Activated naive CD8-positive, alpha-beta T cell treated with anti-CD3 and anti-CD28 coated beads for 36 hours (primary cell): ENCODE measurements at places on chromosomes 6 and 20. TPM values are rescaled to one million over a fixed set of nuclear protein-coding genes. Genes with fewer than 3 reads are reported as not detected.

DNA sequence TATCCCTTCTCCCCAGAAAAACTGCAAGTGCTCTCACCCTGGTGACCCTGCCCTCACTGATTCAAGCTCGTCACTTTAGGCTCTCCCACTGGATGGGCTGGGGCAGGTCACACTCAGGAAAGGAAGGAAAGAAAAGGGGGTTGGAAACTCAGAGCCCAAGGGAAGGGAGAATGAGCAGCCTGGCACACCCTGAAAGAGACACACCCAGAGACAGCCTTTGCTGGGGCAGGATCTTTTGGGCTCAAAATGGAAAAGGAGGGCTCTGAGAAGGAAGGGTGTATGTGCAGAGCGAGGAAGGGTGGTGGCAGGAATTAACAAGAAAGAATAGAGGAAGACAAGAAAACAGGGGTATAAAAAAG is 2.5 kb downstream of the PPP1R18 start:
- no peak for DNase-seq

- DNase-seq, result no peak
Observed at GRCh38 chr6:34696189-34696738, 303 bp downstream of the ILRUN start.

Gene ISM1
- total RNA-seq, result 3.4 TPM

GRCh38 chr20:44009679-44009992 is 95.0 kb downstream of the TOX2 start:
- no peak for DNase-seq

Gene WFDC12
- total RNA-seq, result not detected

Gene TRDN
- not detected for total RNA-seq

DNA sequence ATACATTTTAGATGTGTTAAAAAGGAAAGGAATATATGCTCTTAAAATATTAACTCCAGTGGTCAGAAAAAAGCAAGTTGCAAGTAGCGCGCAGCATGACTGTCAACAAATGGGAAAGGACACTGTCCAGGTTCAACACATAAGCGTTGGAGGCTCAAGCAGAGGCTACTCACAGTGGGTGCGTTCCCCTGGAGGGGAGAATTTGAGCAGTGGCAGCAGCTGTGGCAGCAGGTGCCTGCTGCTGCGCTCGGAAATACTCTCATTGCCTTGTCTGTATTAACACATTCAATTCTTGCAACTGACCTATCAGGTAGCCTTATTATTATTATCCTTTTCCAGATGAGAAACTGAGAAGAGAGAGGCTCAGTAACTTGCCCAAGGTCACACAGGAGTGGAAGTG is 21.9 kb upstream of the CCN6 start:
- DNase-seq, result no peak

Gene PI3
- total RNA-seq, result not detected

Gene B3GALT4
- total RNA-seq, result 1.8 TPM

- no peak for DNase-seq
Observed at GRCh38 chr6:101401171-101401570, 7.7 kb downstream of the GRIK2 start.

Gene SGK2
- total RNA-seq, result 0.18 TPM

- no peak for DNase-seq
Observed at GRCh38 chr20:36008461-36009035, 40.2 kb downstream of the CNBD2 start.

Gene TFAP2A
- 0.10 TPM for total RNA-seq

Gene CPNE5
- total RNA-seq, result 1.2 TPM

DNA sequence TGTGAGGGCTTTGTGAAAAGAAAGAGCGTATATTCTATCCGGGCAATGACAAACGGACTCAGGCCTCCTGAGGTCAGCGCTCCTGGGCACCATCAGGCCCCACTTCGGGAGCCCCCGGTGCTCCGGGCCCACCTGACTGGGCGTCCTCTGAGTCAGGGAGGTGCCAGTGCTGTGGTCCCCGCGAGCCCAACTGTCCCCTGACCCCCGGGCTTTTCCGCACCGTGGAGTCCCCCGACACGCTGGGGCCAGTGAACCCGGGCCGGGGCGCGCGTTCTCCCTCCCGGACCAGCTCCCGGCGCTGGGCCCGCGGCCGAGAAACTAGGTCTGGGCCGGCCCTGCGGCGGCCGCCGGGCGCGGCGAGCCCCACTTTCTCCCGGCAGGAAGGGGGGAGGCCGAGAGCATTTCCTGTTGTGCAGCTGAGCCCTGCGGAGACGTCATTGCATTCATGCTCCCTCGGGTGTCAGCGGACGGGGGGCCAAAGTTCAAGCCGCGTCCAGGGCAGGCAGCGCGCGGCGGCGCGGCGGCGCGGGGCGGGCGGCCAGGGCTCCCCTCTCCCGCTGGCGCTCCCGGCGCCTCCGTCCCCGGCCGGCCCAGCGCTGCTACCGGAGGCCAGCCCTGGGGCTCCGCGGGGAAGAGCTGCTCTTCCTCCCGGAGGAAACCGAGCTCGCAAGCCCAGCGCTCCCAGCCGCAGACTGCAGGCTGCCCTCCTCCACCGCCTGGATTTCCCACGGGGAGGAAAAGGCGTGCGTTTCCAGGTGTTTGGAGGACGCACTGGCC is 18.3 kb downstream of the HIVEP2 start:
- DNase-seq, result peak; percentile 79

GRCh38 chr6:168188369-168189199 is 109.6 kb upstream of the FRMD1 start:
- no peak for DNase-seq
